LHCN-M2 (cell line): ENCODE measurements at places on chromosomes 4 and X. TPM values are rescaled to one million over a fixed set of nuclear protein-coding genes. Genes with fewer than 3 reads are reported as not detected.

MAGEA2B gene
- total RNA-seq: not detected in 2 replicates

XAGE1A gene
- not detected in 2 replicates for total RNA-seq

DNA sequence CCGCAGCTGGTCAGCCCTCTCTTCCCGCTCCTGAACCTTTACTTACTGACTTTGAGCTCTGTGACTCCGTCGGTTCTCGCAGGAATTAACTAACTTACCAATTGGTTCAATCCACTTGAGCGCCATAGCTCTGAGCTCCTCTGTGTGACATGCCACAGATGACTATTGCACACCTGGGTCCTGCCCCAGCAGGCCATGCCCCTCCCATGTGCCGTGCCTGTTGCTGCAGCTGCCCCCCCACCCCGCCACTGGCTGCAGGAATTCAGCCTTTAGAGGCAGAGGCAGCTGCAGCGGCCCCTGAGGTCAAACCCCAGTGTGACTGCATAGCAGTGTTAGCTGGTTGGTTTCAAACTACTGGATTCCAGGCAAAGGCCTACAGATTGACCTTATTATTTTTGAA lies 70.6 kb downstream of the MTMR1 start:
- DNase-seq: no peak

GRCh38 chr4:101417046-101417445 lies 69.7 kb upstream of the PPP3CA start:
- DNase-seq: no peak

- DNase-seq: no peak
Observed at GRCh38 chrX:110020536-110020935, 17.6 kb downstream of the TMEM164 start.

GRCh38 chrX:40646489-40647306 lies 663 bp downstream of the CXorf38 start:
- peak; percentile 25 for DNase-seq

DNA sequence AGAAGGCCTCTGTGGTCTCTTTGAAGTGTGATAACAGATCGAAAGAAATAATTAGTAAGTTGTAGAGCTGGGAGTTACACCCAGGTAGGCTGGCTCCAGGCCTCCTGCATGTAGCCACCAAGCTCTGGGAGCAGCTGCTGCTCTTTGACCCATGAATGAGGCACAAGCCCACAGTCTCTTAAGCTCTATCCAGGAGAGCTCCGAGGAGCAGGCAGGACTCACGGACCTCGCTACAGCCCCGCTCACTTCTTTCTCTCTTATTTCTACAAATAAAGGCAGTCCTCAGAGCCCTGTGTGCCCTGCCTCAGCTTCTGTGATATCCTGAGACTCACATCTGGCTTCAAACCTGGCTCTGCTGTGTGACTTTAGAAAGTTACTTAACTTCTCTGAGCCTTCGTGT lies 86.9 kb downstream of the EVC start:
- DNase-seq: no peak
